ENCODE measurements at places on chromosomes 2 and 18.

GRCh38 chr2:231482806-231483391 is 18.6 kb upstream of the NCL start:
- peak; percentile 93 for DNase-seq

DNA sequence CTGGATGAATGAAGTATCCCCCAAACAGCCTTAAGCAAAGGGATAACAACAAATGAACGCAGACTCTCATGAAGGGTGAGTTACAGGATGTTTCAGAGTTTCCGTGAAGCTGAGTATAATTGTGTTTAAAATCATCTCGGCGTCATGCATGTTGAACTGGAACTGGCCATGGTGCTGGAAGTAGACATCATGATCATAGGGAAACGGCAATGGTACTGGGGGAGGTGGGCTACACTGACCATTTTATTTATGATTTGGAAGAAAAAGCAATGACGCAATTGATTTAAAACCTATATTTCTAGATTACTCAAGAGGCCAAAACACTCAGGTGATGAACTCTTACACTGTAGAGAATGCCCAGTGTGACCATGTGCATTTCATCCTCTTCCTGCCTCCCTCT is 387.9 kb upstream of the MYT1L start:
- no peak for DNase-seq

DNA sequence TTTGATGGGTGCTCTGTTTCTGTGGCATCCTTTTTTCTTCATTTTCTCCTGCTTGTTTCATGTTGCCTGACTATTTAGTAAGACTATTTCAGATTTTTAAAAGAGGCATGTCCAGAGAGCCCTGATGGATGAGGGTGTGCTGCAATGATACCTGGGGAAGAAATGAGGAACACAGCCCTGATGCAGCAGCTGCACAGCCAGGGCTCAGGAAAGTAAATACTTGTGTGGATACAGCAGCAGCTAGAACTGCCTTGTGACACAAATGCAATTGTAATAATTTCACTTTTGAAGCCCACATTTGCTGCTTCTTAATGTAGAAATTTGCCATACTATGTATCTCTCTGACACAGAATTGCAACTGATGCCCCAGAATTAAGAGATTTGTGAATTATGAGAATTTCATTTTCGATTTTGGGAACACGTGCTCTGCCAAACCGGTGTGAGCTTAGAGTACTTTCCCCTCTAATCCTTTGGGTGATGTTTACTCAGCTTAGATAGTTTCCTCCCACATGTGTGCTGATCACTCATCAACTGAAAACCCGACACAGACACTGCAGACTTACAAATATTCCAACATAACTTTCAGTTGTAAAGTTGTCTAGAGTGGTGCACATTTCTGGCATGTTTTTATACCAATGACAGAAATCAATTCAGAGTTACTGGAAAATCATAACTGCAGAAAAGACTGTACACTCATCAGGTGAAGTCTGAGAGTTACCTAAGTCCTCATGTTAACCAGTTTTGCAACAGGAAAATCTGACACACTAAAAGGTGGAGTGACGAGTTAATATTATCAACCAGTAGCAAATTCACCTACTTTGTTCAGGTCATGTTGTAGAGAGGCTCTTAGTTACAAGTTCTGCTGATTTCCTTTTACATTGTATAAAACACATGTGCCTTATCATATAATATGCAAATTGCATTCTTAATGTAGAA is 383.4 kb downstream of the CBLN2 start:
- DNase-seq, result no peak

GRCh38 chr2:43729491-43730174 is 44.2 kb upstream of the DYNC2LI1 start:
- DNase-seq, result no peak

GRCh38 chr18:60556326-60556725 is 183.8 kb upstream of the MC4R start:
- no peak for DNase-seq

DNA sequence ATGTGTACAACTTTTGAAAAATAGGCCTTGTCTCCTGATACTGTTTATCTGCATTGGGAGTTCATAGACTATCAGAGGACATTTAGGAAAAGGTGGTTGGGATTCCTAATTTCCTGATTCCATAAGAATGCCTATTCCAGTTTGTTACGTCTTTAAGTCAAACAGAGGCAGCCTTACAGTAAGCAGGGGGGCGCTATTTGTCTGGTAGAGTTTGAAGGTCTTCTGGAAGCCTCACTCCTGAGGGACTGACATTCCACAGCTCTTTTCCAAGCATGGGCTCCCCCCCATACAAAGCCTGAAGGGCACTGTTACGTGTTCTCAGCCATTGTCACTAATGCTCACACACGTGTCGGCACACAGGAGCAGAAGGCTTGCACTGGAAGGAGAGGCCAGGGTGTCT is 154.3 kb downstream of the PTGR3 start:
- no peak for DNase-seq

GRCh38 chr2:69375494-69376353 is 11.3 kb downstream of the GFPT1 start:
- no peak for DNase-seq

Data from mesenteric fat pad (tissue), 1 donor.